ENCODE measurements at places on chromosomes 1 and 21.

DNA sequence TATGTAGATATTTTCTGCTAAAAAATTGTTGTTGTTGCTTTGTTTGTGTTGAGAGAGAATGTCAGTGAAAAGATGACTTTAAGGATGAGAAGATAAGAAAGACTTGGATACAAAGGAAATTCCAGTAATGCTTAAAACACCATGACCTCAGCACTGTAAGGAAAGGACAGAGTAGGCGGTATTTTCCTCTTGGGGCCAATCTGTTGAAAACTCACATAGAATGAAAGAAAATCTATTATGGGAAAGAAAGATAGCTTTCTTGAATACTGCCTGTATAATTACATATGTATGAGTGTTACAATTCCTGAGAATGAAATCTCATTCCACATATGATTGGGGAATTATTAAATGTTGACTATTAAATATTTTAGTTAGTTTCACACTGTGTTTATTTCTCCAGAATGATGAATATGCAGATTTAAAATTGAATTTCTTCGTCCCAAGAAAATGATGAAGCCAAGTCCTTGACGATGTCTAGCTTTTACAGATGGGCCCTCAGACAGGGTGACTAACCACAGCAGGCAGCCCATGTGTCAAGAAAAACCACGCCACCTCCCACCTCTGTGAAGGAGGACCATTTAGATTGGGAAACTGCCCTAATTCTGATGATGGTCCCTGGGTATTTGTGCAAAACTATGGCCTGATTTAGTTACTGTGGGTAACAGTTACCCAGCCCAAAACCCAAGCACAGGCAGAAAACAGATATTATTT is 49.7 kb upstream of the LMO4 start:
- DNase-seq: peak; percentile 63

GRCh38 chr1:78284354-78284753 is 206.4 kb upstream of the PTGFR start:
- peak; percentile 24 for DNase-seq

GRCh38 chr1:109717729-109718128 is 5.7 kb downstream of the GSTM5 start:
- no peak for DNase-seq

DNA sequence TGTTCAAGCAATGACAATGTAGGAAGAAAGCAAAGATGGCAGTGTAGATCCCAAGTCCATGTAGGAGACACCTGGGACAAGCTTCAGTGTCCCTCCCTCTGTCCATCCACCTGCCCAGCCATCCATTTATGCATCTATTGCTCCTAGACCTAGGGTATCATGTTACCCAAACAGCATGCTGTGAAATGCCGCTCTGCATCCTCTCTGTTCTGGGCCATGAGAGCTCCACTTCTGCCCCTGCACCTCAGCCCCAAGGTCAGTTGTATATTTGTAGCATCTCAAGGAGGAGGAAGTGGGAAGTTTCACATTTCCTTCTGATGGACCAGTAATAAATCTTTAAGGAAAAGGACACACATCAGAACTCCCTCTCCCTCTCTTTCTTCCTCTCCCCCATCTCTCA is 27.9 kb upstream of the TSPEAR start:
- no peak for DNase-seq

DNA sequence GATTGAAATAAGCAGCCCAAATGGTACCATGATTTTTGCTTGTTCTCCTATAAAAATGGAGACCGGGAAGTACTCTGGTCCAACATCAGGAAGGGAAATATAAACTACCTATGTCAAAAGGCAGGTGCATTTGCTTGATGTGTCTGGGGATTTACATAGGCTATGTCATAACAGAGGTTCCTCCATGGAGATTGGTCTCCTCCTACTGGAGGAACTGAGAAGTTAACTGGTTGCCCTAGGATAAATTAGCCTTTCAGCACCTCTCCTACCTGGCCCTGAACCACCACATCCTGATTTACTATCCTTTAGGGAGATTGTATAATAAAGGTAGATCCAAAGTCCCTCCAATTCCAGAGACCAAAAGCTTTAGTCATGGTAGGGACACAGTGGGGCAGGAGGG is 1109.3 kb upstream of the B3GALT2 start:
- no peak for DNase-seq

GRCh38 chr1:109249654-109250401 is 489 bp downstream of the CELSR2 start:
- peak; percentile 69 for DNase-seq

DNA sequence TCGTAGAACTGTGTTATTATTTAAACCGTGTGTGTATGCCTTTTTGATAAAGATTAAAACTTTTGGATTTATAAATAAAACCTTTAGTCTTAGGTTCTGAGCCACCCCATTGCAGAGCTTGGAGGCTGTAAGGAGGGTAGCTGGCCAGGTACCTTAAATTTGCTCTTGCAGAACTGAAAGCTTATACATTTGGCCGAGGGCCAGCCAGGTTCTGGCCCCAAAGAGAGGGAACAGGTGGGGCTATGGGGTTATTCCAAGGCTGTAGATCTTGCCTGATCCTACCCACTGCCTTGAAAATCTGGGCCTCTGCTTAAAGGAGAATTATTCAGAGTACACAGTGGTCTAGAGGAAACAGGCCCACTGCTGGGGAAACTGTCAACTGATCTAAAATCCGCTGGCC is 59.6 kb downstream of the CAMK2N1 start:
- DNase-seq: no peak
